ENCODE measurements at places on chromosomes 12 and 14.

- H3K27me3 ChIP-seq: no peaks in the 10 kb centered on the region
- DNase-seq: no peak
- no peaks in the 10 kb centered on the region for H3K4me1 ChIP-seq
- no peak overlapping the region for H3K4me3 ChIP-seq
Measured at GRCh38 chr14:35234012-35234805, 58.0 kb upstream of the PSMA6 start.

DNA sequence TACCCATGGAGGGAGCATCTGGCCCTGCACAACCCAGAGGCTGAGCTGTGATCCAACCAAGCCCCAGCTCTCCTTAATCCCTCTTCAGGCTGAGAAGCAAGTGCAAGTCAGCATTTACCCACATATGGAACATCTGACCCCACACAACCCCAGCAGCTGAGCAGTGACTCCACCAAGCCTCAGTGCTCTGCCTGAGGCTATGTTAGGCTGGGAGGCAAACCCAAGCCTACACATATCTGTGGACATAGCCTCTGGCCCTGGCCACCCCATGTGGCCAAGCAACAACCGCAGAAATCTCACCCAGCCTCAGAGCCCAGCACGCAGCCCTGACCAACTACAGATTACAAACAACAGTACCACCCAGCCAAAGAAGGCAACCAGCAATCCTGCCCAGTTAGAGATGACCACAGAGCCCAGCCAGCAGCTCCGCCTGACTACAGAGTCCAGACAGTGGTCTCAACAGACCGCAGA lies 142.8 kb downstream of the NUAK1 start:
- DNase-seq: no peak
- no peak overlapping the region for H3K4me3 ChIP-seq
- H3K27me3 ChIP-seq: no peaks in the 10 kb centered on the region
- H3K4me1 ChIP-seq: no peaks in the 10 kb centered on the region

- H3K27ac ChIP-seq: no peak overlapping the region
- no peaks in the 10 kb centered on the region for H3K36me3 ChIP-seq
- no peak for DNase-seq
- H3K4me3 ChIP-seq: no peak overlapping the region
Measured at GRCh38 chr12:67048371-67048770, 220.8 kb upstream of the CAND1 start.

DNA sequence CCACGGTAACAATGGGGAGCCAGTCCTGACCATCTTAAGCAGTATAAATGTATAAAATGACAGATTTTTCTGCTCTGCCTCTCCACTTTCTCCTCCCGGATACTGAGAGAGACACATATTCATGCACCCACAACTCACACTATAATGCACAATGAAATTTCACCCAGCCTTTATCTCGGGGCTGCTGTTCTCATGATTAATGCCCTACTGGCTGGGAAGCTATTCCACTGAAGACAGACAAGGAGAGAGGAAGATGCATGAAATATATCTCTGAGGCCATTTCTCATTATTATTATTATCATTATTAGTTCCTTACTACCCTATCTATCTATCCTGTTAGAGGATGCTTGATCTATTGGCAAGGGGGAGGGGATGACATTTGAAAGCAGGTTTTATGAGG lies 501.7 kb downstream of the DIO2 start:
- no peak overlapping the region for H3K27ac ChIP-seq
- no peak for DNase-seq
- no peak overlapping the region for H3K4me3 ChIP-seq
- H3K36me3 ChIP-seq: no peaks in the 10 kb centered on the region

- H3K36me3 ChIP-seq: no peaks in the 10 kb centered on the region
- DNase-seq: no peak
- H3K4me3 ChIP-seq: no peak overlapping the region
Measured at GRCh38 chr12:87985069-87985675, 44.0 kb downstream of the C12orf50 start.

DNA sequence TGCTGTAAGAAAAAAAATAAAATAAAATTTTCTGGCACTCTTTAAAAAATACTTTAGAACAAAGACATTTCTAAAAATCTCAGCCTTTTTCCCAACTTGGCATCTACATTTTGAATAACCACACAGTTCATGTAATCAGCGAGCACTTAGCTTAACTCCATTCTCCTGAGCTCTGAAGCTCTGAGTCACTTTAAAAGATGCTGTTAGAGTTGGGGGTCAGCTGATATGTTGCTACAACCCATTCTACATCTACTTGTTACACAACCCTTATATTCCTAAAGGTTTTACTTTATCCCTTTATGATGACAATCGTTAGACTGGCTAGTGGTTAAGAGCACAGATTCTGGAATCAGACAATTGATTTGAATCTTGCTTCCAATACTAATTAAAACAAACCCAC lies 48.3 kb downstream of the SLC41A2 start:
- no peak for DNase-seq
- H3K27ac ChIP-seq: peak overlapping the region; percentile 38
- H3K4me1 ChIP-seq: no peaks in the 10 kb centered on the region
- no peaks in the 10 kb centered on the region for H3K27me3 ChIP-seq
- no peaks in the 10 kb centered on the region for H3K36me3 ChIP-seq

GRCh38 chr14:71610797-71611196 lies 321.4 kb upstream of the RGS6 start:
- no peak overlapping the region for H3K27ac ChIP-seq
- no peak for DNase-seq
- H3K36me3 ChIP-seq: no peaks in the 10 kb centered on the region
- peaks cover 5% of the 10 kb centered on the region for H3K4me1 ChIP-seq
- H3K4me3 ChIP-seq: no peak overlapping the region

DNA sequence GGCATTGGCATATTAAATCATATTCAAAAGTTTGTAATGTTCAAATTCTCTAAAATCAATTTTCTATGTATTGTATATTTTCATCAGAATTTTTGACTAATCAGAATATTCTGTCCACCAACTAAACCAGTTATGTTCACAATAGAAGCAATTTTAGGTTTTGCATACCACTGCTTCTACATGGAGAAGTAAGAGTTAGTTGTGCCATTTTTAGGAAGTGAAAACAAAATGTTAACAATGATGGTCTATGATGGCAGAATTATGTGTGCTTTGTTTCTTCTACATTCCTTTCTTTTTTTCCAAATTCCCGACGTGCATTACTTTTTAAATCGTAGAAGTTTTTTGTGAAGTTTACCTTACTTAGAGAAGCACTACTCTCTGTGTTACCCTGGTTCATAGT lies 29.5 kb downstream of the ABHD12B start:
- H3K27me3 ChIP-seq: no peaks in the 10 kb centered on the region
- no peak for DNase-seq
- no peak overlapping the region for H3K27ac ChIP-seq
- H3K4me1 ChIP-seq: no peaks in the 10 kb centered on the region
- H3K4me3 ChIP-seq: no peak overlapping the region

DNA sequence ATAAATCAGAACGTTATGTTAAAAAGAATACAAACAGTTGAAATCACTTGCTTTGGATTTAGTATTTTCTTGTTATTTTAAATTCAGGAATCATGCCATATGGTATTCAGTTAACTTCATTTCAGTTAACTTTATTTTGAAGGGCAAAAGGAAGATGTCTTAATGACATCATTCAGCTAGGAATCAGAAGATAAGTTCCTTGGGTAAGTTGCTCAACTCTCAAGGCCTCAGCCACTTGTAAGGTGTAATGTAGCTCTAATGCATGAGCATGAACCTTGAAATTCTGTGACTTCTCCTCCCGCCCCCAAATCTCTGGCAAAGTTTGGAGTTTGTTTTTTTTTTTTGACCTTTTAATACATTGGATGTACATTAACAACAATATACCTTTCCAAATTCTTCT lies 42.6 kb downstream of the FRS2 start:
- H3K27ac ChIP-seq: no peak overlapping the region
- H3K4me3 ChIP-seq: no peak overlapping the region
- H3K4me1 ChIP-seq: no peaks in the 10 kb centered on the region

- no peak overlapping the region for H3K27ac ChIP-seq
- H3K4me3 ChIP-seq: no peak overlapping the region
- H3K27me3 ChIP-seq: no peaks in the 10 kb centered on the region
- no peaks in the 10 kb centered on the region for H3K4me1 ChIP-seq
- no peaks in the 10 kb centered on the region for H3K36me3 ChIP-seq
Measured at GRCh38 chr12:123027726-123028445, 47.4 kb downstream of the ARL6IP4 start.

GRCh38 chr14:95784137-95784536 lies 70.2 kb upstream of the TCL1A start:
- no peak overlapping the region for H3K27ac ChIP-seq
- H3K36me3 ChIP-seq: no peaks in the 10 kb centered on the region
- H3K4me1 ChIP-seq: no peaks in the 10 kb centered on the region
- H3K4me3 ChIP-seq: no peak overlapping the region
- no peak for DNase-seq
- no peaks in the 10 kb centered on the region for H3K27me3 ChIP-seq

GRCh38 chr14:100372357-100373048 lies 49.4 kb downstream of the SLC25A47 start:
- DNase-seq: no peak
- no peaks in the 10 kb centered on the region for H3K4me1 ChIP-seq
- H3K27me3 ChIP-seq: no peaks in the 10 kb centered on the region
- no peak overlapping the region for H3K4me3 ChIP-seq

Measured in uterus (tissue), 4 donors.